Lung microvascular endothelial cell (primary cell): ENCODE measurements at places on chromosomes 12 and 14.

GRCh38 chr12:93366422-93366821 is 11.3 kb upstream of the NUDT4 start:
- no peak for DNase-seq

GRCh38 chr14:94517641-94518257 is 8.5 kb upstream of the SERPINA12 start:
- no peak for DNase-seq

DNA sequence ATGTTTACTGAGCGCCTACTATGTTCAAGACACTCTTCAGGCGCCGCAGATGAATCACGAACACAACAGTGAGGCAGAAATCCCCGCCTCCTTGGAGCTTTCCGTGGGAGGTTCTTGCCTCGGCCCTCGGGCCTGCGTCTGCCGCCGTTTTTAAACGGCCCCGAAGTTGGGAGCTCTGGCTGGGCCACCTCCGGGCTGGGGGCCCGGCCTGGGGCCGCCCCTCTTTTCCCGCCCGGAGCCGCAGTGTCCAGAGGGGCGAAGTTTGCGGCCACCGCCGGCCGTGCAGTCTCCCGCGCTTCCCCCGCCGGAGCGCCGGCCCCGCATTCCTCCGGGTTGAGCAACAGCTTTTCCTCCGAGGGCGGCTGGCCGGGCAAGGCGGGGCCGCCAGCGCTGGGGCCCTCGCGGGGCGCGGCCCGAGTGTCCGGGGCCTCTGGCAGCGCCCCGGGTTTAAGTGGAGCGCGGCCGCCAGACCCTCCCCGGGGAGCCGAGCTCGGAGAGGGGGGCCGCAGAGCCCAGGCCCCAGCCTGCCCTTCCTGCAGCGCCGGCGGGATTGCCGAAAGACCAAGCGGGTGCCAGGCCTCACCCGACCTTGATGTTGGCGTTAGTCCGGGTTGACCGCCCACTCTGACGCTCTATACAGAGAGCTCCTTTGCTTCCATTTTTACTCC is 18.7 kb upstream of the CTDSP2 start:
- DNase-seq: peak; percentile 46

- DNase-seq: peak; percentile 10
Measured at GRCh38 chr12:109053382-109054123, 1.2 kb downstream of the USP30 start.

DNA sequence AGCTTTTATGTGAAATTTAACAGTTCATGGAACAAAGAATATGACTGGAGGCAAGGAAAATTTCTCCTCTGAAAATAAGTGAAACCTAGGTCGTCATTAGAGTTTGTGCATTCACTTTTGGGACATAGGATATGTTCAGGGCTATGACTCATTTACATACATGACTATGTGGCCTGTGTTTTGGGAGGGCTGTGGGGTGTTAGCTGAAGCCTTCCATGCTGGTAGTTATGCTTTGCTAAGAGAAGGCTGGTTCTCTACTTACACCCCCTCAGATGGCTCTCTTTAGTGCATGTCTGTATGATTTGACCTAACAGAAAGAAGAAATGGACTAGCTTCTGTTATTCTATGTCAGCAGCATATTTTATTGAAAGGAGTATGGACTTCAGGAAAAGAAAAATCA is 416.5 kb upstream of the GARIN6 start:
- DNase-seq: no peak

DNA sequence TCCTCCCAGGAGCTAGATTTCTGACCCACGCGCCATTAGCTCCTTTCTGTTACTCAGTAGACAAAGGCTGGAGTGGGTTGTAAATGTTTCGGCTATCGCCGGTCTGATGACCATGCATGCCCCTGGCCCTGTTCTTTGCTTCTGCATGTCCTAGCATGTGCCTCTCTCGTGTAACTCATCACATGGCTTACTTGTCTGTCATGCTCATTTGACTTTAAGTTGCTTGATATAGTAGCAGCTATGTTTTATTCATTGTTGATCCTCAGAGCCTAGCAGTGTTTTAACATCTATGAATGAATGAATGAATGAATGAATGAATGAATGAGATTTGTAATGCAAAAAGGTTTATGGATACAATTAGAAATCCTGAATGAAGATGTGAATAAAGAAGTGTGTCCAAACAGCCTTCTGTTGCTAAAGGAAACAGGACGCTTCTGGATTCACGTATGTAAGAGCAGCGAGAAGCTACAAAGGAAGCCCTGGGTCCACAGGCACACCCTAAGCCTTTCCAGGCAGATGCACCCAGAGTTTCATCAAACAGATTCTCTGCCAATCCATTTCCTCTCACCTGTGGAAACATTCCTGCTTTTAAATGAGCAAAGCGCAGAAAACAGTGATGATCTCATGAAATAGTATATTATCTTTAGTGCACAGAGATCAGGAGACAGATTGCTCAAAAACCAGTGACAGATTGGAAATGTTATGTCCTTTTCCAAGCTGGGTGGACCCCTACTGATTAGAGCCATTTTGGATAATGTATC is 3.4 kb downstream of the GSG1 start:
- DNase-seq: peak; percentile 49

DNA sequence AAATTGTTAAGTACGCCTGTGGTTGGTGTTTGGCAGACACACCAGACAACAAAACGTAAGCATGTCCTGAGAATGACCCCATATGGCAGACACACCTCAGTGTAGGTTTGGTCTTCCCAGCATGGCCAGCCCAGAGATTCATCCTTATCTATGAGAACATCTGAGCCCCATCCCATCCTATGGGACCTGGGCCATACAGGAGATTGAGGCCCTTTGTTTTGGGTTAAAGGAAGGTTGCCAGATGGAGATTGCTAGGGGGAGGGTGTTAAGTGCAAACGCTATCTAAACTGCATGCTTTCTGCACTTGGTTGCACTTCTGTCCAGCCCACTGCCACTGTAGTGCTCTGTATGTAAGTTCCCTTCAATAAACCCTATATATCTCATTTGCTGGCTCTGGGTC is 4.1 kb upstream of the PCNX4 start:
- DNase-seq: no peak

- DNase-seq: peak; percentile 55
Measured at GRCh38 chr14:77124345-77125280, 17.0 kb downstream of the ZDHHC22 start.

GRCh38 chr12:132429946-132430643 is 59.9 kb upstream of the FBRSL1 start:
- DNase-seq: no peak

GRCh38 chr12:108702595-108703320 is 28.6 kb downstream of the CORO1C start:
- DNase-seq: no peak

DNA sequence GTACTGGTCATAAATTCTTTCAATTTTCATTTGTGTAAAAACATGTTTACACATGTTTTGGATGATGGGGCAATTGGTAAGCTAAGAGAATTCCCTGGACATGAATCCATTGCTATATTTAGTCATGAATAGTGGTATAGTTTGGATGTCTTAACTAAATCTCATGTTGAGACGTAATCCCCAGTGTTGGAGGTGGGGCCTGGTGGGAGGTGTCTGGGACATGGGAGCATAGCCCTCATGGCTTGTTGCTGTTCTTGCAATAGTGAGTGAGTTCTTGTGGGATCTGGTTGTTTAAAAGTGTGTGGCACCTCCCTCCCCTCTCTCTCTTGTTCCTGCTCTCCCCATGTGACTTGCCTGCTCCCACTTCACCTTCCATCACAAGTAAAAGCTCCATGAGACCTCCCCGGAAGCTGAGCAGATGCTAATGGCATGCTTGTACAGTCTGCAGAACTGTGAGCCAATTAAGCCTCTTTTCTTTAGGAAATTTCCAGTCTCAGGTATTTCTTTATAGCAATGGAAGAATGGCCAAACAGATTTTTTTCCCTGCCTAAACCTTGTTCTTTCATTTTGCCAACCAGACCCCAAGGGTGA is 33.6 kb downstream of the CTSG start:
- DNase-seq: no peak

GRCh38 chr14:100855256-100855930 is 29.5 kb downstream of the MEG3 start:
- DNase-seq: no peak

- DNase-seq: no peak
Measured at GRCh38 chr12:104697186-104697585, 240.4 kb downstream of the CHST11 start.

DNA sequence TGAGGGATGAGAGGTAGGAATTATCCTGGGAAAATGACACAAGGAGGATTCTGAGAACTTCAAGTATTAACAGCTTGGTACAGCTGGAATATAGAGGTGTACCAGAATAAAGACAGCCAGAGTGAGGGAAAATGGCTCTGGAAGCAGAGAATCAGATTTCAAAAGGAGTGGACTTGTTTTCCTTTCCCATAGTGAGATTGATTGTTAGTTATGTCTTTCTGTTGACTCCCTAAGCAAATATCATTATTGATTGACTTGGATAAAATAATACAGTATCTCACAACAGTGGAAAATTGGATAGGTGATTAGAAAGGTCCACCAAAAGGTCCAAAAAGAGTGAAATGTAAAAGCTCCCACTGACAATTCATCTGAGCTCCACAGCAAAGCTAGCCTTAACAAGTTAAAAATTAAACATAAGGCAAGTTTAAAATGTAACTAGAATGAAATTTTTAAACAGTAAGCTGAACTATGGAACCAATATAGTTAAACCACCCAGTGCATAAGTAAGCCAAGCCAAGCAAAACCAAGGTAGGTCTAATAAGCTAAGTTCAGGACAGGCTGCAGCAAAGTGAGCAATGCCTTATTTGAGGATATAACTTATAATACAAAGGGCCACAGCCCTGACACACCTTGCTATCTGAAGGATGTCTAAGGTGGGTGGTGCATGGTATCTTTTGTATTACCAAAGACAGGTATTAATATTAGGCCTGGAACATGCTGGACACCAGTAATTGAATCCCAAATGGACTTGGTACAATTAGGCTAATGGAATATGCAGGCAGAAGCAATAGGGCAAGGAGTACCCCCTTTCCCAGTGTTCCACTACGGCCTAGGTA is 21.8 kb downstream of the ENTPD5 start:
- no peak for DNase-seq

DNA sequence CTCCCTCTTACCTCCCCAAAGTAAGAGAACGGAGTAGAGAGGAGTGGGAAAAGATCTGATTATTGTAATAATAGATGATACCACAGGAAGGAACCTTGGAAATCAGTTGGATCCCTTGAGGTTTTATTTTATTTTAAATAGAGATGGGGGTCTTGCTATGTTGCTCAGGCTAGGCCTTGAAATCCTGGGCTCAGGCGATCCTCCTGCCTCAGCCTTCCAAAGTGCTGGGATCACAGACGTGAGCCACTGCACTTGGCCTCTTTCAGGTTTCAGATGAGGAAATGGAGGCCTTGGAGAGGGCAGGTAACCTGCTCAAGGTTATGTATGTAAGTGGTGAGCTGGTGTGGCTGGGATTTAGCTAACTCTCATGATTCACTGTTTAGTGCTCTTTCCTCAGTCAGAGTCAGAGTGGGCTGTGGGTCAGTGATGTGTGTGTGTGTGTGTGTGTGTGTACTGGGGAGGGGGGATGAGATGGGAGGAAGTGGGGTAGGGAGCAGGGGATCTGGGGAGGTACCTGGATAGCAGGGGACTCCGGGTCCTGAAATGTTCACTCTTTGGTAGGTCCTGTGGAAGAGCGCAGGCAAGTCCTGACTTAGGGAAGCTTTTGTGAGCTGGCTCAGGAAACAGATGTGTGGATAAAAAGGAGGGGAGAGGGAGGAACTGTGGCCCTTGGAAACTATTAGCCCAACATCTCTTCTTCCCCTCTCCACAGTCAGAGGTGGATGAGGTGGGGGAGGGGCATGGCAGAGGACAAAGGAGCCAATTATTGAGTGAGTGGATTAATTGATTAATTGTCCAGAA is 4.7 kb upstream of the CISTR start:
- DNase-seq: peak; percentile 41

DNA sequence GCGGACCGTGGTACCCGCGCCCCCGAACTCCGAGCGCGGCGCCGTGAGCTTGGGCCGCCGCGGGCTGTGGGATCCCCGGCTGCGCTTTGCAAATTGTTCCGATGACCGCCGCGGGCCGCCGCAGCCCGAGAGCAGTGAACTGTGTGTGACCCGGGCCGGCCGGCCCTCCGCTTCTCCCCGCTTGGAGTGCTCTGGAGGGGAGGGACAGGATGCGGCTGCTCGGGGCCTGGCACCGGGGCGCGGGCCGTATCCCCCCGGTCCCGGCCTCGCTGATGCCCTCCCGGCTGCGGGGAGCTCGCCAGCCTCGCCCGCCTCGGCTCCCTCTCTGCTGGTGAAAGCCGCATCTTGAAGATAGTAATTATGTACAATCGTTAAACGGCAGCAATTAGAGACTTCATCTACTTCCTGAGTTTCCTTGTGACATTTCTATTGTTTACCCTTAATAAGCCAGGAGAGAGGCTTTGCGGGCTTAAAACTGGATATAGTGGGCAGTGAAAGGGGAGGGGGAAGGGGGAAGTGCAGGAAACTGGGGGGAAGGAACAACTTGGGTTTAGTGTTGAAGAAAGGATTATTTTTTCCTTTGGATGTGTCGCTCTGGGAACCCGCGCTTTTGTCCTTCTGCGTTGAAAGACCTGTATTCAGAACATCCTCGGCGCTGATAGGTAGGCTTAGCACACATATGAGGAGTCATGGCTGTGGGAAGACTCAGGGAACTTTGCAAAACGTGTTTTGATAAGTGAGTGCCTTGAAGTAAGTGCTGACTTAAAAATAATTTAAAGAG is 1.2 kb downstream of the PELI2 start:
- DNase-seq: peak; percentile 40

DNA sequence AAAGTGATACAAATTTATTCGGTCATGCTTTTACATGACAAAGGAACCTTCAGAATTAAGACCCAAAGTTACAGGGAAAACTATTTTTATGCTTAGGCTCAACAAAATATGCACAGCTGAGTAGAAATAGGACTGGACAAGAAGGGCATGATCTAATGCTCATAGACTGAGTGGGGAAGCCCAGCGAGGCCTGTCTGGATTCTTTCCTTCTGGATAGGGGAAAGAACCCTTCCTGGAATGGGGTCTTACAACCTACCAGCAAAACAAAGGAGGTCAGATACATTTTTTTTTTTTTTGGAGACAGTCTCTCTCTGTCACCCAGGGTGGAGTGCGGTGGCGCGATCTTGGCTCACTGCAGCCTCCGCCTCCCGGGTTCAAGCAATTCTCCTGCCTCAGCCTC is 2.2 kb upstream of the DDX55 start:
- DNase-seq: no peak

DNA sequence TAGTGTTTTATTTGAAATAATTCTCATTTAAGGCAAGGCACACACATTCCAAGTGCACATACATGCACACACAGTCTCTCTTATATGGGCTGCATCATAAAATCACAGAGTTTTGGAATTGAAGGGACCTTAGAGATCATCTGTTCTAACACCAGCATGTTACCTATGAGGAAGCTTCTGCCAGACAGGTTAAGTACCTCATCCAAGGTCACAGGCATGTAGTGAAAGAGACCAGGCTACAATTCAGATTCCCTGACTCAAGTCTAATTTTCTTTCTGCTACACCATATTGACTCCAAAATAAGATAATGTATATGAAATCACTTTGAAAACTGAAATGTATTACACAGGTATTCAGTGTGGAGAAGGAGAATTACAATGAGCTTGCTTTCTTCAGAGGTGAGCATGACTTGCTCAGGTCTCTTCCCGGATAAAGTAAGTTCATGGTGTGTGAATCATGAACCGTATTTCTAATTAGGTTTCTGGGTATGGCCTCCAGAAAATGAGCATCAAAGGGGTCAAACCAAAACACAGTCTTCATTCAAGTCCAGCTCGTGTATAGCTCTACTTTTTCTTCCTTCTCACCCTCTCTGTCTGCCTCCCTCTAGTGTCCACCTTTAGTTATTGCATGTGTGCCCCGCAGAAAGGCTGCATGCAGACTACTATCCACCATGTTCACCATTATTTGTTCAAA is 411.9 kb downstream of the FUT8 start:
- peak; percentile 83 for DNase-seq

GRCh38 chr14:75822522-75823141 is 159.2 kb downstream of the TGFB3 start:
- DNase-seq: no peak
